ENCODE measurements at places on chromosomes 2 and 18.
A peak's percentile ranks its signal among the peaks of the same experiment; 100 is the strongest.

GRCh38 chr2:50196775-50197480 lies 835.0 kb downstream of the NRXN1 start:
- no peak for DNase-seq

DNA sequence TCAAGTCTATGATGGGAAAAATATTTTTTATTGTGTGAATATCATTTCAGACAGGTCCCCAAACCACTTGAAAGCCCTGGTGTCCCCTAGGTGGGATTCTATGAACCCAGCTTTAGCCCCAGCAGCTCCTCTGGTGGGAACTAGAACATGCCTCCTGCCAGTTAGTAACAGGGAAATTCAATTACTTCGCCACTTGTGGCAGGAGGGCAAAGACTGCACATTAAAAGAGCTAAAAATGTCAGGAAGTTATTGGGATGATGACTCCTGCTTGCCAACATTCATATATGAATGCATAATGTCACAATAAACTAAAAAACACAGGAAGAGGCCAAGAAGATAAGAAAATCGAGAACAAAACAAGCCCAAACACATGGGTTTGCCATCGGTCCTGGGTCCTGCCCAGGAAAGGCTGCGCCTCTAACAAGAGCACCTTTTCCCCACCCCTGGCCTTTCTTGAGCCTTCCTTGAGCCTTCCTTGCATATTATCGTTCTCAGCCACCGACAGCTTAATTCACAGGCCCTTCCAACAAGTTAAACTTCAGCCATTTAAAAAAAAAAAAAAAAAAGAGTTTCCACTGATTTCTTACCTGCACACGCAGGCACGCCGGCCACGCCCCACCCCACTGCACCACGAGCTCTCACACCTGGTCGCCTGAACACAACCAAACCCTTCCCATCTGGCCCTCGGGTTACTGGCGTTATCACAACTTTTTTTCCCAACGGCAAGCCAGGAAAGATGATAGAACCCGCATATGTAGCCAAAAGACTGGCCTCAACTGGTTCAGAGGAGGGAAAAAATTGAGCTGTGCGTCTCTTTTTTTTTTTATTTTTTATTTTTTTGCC lies 23.4 kb downstream of the BCL11A start:
- DNase-seq = no peak

GRCh38 chr2:231297108-231297908 lies 98.2 kb upstream of the B3GNT7 start:
- DNase-seq = peak; percentile 24

- no peak for DNase-seq
These were observed 157.1 kb downstream of the ACTR3 start for GRCh38 chr2:114046866-114047435.

GRCh38 chr2:41879235-41879916 lies 168.4 kb upstream of the PKDCC start:
- DNase-seq = no peak

DNA sequence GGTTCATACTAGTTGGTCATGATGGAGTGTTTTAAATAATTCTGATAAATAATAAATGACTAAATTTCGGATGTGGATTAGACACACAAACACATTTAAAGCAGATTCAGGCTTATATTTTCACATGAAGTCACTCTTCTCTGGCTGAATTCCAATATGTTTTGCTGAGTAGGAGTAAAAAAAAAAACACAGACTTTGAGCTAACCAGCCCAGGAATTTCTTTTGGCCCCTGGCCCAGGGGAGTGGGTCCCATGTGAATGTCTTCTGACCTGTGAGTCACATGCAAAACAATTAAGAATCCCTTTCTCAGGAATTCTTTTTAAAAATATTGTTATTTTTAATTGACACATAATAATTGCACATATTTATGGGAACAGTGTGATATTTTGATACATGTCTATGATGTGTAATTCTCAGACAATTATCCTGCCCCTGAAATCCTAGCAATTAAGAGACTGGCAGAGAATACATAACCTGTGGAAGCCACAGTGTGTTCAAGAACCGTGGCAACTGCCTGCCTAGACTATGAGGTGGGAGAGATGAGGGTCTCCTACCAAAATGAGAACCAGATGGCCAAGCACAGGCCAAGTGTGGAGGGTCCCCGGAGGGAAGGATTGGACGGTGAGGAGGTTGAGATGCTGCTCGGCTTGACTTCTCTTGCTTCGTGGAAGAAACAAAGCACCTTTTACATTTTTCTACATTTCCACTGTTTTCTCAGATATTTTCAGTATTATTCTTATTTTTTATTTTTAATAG lies 236.4 kb downstream of the PIEZO2 start:
- DNase-seq = no peak
